ENCODE measurements at places on chromosomes 3 and 15.

GRCh38 chr3:113620091-113620490 is 76.4 kb downstream of the USF3 start:
- DNase-seq: no peak

DNA sequence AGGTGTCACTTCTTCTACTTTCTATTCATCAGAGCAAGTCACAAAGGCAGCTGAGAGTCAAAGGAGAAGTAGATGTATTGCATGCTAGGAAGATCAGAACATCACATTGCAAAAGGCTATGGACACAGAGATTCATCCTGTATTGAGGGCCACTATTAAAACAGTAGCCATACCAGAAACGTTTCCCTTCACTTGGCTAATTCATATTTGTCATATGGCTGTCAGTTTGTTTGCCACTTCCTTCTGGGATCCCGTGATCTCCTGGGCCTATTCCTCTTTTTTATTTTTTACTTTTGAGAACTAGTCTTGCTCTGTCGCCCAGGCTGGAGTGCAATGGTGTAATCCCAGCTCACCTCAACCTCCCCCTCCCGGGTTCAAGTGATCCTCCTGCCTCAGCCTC is 184.0 kb upstream of the SATB1 start:
- no peak for DNase-seq

GRCh38 chr3:149528340-149528650 is 53.8 kb downstream of the TM4SF4 start:
- DNase-seq: no peak

- DNase-seq: no peak
Observed at GRCh38 chr3:40398346-40398745, 11.4 kb downstream of the ENTPD3 start.

- DNase-seq: no peak
Observed at GRCh38 chr3:143247073-143247472, 127.5 kb downstream of the CHST2 start.

GRCh38 chr3:99565331-99565730 is 73.1 kb upstream of the COL8A1 start:
- no peak for DNase-seq

DNA sequence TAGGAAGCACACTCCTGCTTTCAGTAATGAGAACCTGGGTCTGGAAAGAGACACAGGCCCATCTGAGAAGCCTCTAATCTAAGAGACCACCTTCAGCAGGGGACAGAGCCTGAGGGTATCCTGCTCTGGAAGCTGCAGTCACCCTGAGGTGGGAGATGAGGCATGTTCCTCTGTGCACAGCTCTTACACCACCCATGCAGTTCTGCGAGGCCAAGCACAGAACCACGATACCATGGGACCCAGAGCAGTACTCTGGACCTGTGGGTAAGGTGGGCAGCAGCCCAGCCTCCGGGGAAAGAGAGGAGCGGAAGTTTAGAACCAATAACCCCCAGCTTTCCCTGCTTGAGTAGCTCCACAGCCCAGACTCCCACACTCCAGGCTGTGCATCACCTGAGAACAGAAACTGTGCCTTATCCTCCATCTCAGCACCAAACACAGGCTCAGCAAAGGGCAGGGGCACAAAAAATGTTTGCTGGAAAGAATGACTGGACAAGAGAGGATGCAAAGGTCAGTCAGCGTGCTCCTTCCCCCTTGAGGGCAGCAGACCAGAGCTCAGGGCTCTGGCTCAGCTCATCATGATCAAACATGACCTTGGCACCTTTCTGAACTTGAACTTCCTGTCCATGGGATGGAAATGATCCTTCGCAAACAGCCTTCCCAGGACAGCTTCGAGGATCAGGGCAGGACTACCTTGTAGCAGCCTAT is 43.1 kb downstream of the RBPMS2 start:
- DNase-seq: no peak

- no peak for DNase-seq
Observed at GRCh38 chr3:194262925-194263305, 88.2 kb downstream of the CPN2 start.

DNA sequence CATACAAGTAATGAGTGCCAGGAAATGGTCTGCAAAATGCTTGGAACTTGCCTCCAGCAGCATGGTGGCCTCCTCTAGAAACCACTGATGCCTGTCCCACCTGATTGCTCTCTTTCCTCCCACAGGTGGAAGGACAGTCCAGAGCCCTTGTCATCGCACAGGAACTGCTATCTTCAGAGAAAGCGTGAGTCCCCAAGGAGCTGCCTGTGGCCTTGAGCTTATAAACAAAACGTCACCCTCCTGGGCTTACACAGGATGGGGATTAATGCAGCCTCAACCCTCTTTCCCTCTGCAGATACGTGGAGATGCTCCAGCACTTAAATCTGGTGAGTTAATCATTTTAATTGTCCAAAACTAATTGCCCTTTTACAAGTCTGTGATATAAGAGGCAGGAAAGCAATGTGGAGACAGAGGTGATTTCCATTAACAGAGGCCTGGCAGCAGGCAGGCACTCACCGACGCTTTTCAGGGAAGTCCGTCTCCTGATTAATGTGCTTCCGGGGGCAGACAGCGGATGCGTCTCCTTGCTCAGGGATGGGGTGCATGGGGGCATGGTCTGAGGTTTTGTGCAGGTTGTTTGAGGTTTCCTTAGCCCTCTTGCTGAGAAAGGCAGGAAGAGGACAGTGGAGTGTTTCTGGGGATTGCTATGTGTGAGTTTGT is 61.8 kb downstream of the FGD5 start:
- no peak for DNase-seq

- DNase-seq: no peak
Observed at GRCh38 chr3:55147856-55148720, 220.2 kb upstream of the LRTM1 start.

- DNase-seq: no peak
Observed at GRCh38 chr15:83063551-83063950, 3.5 kb downstream of the BTBD1 start.

DNA sequence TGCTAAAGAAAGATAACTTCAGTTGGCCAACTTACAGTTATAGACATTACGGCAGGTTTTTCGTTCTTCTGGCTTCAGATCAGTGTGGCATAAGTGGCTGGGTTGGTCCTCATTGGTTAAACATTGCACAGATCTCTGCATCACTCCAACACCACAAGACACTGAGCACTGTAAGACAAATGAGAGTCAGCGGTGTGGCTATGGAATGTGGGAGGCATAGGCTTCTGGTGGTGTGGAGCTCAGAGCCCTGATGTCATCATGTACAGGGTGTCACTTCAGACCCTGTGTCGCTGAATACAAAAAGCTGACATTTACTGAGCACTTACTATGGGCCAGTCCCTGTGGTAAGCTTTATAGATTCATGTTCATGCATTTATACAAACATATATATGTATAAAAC is 146.0 kb downstream of the ADAMTS9 start:
- no peak for DNase-seq

DNA sequence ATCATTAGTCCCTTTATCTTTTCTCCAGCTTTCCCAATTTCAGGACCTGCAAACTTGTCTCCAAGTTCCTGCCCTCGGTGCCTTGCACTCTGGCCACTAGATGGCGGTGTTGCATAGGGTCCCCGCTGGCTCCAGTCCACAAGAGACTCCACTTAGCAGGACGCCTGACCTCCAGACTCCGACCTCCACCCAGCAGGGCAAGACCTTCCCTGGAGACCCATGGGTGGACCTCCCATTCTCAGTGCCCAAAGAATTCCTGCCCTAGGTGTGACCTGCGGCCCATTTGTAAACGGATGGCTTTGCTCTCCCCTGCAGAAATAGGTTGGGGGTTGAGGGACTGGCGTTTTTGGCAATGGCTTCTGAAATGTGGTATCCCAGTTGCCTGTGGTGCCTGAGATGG is 82.6 kb downstream of the LSM3 start:
- peak; percentile 42 for DNase-seq

DNA sequence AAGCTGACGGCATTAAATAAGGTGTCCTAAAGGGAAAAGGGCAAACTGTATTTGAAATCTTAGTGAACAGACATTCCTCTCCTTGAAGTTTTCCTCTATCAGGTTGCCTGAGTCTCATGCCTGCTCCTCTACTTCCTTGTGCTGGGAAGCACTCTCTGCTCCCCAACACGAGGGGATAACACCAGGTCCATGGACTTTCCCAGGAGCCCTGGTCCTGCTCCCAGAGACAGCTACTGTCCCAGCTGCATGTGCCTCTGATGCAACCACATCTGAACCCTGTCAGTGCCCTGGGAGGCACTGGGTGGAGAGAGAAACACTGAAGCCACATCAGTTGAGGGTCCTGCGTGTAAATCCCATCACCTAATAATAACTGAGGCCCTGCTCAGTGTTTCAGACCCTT is 7.4 kb downstream of the TLR9 start:
- DNase-seq: no peak

DNA sequence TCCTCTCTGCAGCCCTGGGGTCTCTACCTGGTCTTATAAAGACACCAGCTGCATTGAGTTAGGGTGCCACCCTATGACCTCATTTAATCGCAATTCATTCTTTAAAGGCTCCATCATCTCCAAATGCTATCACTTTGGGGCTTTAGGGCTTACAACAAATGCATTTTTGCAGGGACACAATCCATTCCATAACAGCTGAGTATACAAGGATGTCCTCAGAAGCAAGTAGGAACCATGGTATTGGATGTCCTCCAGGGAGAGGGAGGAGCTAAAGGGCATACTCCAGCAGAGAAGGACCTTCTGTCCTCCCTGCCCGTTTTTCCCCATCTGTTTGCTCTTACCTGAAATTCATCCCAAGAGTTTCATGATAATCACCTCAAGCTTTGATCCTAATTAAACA is 30.3 kb downstream of the UMPS start:
- DNase-seq: peak; percentile 52

DNA sequence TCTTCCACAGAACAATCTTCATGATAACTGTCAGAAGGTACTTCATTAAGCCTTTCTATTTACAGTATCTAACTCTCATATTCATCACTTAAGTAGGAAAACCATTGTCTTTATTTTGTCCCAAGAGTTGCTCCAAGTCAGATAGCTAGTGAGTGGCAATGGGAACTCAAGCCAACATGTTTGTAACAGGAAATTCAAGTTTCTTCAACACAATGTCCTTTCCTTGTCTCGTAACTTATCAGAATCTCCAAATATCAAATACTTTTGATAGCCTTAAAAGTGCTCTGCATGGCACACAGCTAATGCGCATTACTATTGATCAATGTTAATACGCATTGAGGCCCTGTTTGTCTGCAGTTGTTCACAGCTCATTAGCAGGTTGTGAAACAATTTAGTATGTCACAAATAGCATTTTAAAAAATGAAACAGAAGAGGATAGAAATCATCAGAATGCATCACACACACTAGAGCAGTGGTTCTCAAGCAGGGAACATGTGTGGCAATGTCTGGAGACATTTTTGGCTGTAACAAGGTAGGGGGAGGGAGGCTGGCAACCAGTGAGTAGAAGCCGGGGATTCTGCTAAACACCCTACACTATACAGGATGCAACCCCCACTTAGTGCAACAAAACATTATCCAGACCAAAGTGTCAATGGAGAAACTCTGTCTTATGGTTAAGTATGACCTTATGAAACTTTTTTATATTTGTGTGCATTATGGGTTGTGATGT is 27.5 kb downstream of the BTLA start:
- no peak for DNase-seq

- DNase-seq: no peak
Observed at GRCh38 chr3:134149286-134149685, 101.4 kb downstream of the RYK start.

GRCh38 chr3:58121183-58121582 is 89.6 kb downstream of the DNASE1L3 start:
- DNase-seq: no peak

GRCh38 chr15:75542386-75542797 is 36.7 kb downstream of the PTPN9 start:
- DNase-seq: no peak

GRCh38 chr3:158863247-158863646 is 61.4 kb downstream of the MFSD1 start:
- DNase-seq: no peak

- no peak for DNase-seq
Observed at GRCh38 chr15:101458908-101459578, 30.5 kb downstream of the PCSK6 start.

- no peak for DNase-seq
Observed at GRCh38 chr3:55882006-55882405, 394.9 kb upstream of the WNT5A start.

GRCh38 chr15:44015545-44016305 is 179.3 kb downstream of the FRMD5 start:
- no peak for DNase-seq

GRCh38 chr3:65575376-65575840 is 463.3 kb downstream of the MAGI1 start:
- peak; percentile 10 for DNase-seq

GRCh38 chr3:111822804-111823203 is 36.3 kb upstream of the PHLDB2 start:
- no peak for DNase-seq

DNA sequence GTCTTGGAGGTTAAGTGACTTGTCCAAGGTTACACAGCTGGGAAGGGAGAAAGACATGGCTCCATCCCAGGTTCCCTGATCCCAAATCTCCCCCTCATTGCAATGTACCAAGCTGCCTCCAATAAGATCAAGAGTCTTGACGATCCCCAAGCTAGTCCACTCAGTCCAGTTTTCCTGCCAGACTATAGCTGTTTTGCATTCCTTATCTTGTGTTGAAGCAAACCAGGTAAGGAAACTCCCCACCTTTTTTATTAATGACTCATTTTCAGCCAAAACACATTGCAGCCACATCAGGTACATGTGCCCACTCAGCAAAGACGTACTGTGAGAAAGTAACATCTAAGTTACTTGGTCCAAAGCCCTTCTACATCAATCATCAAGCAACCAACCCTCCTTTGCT is 41.9 kb downstream of the LIPC start:
- DNase-seq: no peak

- no peak for DNase-seq
Observed at GRCh38 chr3:25107918-25108617, 320.0 kb upstream of the RARB start.

DNA sequence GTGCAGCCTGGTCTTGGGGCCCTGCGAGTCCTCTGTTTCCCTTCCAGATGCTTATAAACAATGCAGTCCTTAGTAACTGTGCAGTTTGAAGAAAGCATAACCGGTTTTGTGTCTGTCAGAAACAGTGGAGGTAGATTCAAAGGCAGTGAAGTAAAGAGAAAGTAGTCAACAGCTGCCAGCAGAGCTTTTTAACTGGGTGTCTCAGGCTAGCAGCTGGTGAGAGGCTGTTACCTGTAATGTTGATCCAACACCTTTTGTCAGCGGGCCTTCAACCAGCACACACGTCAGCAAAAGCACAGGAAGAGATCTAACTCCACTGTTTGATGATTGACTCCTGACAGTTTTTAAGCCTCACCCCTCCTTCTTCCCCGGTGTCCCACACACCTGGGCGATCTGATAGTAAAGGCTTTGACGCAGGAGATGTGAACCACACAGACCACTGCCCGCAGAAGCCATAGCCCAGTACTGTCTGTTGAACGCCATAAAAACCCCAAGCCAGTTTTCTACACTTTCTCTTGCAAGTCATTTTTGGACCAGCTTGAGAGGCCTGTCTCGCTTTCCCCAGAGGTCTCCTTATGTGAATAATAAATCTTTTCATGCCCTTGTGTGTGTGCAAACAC is 178.0 kb downstream of the FMN1 start:
- no peak for DNase-seq

Measured in GM04504 (cell line).